Activated T-cell treated with anti-CD3 and anti-CD28 coated beads, Interleukin-2, amount 50 U/mL, for 24 hours (primary cell): ENCODE measurements at places on chromosomes 11 and 22.

DNA sequence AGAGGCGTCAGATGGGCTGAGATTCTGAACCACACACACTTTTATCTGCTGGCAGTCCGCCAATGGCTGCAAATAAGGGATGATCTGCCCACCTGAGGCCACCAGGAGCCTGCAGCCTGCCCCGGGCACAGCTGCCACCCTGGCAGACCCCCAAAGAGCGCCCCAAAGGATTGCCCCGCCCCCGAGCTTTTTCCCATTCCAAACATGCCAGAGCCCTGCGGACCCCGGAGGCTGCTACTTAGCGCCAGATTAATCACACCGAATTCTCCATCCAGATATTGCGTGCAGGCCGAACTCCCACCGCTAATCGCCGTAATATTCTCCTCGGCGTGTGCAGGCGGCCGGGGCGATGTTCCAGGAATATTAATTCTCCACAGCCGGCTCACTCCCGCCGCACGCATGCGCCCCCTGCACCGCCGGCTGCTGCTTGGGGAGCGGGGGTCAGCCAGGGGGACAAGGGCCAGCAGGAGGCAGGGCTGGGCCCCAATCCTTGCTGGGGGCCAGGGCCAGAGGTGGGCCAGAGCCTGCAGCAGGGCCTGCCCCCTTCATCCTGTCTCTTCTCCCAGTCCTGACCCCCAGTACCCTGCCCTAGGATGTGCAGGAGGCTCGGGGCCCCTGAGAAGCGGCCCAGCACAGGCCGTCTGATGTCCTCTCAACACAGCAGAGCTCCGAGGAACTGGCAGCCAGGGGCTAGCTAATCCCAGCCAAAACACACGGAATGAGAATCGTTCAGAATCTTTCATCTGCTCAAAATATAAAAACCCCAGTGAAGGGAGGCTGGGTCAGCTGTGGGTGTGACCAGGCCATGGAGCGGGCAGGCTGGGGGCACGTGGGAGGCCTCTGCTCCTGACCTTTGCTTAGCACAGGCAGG, 19.5 kb upstream of the TCF20 start:
- DNase-seq: no peak

- no peak for DNase-seq
These were observed 838.4 kb downstream of the FAM181B start for GRCh38 chr11:81895258-81895657.

DNA sequence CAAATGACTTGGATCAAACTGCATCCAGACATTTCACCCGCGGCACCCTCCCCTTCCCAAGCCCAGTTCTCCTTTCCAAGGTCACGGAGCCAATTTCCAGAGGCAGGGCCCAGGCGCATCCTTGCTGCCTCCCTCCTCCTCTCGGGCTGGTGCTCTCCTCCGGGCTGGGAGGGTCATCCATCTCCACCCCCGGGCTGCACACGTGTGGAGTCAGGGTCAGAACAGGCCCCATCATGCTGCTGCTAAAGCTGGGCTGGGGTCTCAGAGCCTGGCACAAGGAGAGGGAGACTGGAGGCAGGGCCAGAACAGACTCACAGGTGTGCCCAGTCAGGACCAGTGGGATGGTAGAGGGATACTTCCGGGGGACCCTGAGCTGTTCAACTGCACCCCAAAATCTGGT, 14.0 kb downstream of the RSPH14 start:
- no peak for DNase-seq

- no peak for DNase-seq
These were observed 48.5 kb upstream of the SOX6 start for GRCh38 chr11:16404781-16405285.

DNA sequence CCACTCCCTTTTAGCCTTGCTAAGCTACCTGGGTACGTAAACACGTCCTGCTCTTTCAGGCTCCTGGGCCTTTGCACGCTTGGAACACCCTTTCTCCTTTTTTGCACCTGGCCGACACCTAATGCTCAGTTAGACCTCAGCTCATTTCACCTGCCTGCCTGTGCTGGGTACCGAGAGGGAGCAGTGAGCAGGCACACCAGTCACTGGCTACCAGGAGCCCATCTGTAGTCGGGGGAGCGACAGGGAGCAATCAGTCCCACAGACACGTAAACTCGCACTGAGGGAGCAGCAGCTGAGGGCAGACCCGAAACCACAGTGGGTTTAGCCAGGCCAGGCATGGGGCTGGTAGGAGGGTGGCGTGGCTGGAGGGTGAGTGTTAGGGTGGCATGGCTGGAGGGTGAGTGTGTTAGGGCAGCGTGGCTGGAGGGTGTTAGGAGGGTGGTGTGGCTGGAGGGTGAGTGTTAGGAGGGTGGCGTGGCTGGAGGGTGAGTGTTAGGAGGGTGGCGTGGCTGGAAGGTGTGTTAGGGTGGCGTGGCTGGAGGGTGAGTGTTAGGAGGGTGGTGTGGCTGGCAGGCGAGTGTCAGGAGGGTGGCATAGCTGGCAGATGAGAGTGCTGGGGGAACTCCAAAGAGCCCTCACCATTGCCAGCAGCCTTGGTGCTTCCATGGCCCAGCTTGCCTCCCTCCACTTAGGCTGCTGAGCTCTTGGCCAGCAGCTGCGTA, 6.4 kb upstream of the GTSE1 start:
- no peak for DNase-seq

DNA sequence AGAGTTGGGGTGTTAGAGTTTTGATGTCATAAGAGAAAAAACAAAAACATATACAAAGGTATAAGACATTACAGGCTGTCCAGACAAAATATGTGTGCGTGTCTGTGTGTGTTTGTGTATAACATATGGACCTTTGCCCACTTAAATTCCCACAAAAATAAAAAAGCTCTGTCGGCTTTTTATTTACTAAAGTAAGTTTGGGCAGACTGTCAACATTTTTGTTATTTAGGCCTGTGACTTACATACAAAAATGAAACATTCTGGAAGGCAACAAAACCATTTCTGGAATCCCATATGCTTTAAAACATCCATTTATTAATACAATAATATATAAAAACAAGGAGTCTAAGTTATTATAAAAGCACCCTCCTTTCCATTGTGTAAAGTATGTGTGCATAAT, 960.1 kb upstream of the FAT3 start:
- no peak for DNase-seq

GRCh38 chr22:39230261-39231196, 14.3 kb downstream of the PDGFB start:
- no peak for DNase-seq

DNA sequence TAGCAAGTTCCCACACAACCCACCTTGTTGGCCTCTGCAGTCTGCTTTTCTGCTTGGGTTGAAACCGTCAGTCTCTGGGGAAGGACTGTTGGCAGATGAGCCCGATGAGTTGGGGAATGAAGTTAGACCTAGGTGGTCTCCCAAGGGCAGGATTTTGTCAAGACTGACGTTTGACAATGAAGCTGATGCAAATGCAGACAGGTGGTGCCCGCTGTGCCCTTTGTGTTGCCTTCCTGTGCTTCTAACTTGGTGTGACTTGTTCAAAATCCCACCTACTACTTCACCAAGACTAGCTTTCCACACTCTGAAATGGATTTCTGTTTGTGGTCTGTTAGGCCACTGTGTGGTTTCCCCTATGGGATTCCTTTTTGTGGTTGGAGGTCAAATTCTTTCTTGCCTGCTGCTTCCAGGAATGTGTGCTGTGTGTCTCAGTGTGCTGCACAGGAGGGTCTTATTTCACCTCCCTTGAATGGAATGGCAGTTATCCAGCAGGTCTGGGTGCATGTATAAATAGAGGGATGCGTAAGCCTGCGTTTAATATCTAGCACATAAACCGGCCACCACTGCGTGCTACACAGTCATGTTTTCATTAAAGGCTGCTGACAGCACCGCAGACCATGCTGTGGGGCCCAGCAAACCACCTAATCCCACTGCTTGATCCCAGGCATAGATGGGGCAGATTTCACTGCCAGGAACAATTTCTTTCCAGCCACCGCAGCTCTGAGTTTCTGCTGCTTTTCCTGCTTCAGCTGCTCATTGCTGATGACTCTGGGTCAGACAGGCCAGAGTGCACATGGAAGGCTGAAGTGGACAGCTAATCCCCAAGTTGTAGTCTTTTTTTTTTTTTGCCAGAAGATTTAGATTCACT, 44.8 kb downstream of the ADAMTS8 start:
- no peak for DNase-seq

DNA sequence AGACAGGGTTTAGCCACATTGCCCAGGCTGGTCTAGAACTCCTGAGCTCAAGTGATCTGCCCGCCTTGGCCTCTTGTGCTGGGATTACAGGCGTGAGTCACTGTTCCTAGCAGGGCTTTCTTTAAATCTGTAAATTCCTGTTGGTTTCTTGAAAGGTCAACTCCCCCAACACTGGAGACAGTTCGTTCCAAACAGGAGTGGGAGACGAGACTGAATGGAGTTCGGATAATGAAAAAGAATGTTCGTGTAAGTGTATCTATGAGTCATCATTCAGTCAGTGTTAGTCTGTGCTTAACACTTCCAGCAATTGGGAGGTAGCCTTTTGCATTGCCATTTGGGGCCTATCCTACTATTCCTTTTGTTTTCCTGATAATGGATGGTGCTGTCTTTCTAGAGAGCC, 10.0 kb upstream of the BACE1-AS start:
- DNase-seq: no peak

DNA sequence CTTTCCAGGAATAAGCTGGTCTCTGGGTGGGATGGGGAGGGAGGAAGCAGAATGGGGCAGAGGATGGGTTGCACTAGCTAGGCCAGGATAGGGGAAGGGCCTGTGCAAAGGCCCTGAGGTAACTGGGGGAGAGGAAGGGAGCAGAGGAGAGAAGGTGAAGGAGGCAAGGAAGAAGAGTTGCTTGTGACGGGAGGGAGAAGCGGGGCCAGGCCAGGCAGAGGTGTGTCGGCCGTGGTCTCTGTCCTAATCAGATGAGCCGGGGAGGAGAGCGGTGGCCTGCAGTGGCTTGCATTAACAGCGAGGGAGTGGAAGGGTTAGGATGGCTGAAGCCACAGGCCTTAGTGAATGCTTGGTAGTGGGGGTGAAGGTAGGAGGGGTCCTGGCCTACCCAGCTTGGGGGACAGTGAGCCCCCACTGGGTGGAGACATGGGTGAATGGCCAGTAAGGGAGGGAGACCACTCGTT, 6.0 kb upstream of the DERL3 start:
- DNase-seq: no peak

DNA sequence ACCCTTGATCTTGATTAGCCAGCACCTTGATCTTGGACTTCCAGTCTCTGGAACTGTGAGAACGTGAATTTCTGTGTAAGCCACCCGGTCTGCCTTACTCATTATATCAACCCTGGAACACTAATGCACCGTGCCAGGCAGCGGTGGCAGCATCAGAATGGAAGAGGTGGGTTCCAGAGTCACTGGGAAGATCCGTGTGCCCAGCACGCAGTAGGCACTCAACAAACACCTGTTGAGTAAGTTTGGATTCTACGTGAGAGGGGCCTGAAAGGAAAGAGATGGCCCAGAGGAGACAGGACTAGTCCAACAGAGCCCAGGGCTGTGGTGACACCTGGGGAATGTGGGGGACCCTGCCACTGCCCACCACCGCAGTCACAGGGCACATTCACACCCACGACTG, 6.6 kb upstream of the UPK3A start:
- DNase-seq: no peak

- no peak for DNase-seq
These were observed 368.2 kb upstream of the CADM1 start for GRCh38 chr11:115872416-115872815.

- peak; percentile 53 for DNase-seq
These were observed 1.4 kb upstream of the TCN2 start for GRCh38 chr22:30605449-30606110.

GRCh38 chr11:79353706-79354105, 87.1 kb downstream of the TENM4 start:
- no peak for DNase-seq

GRCh38 chr22:36644333-36644757, 59.2 kb downstream of the CACNG2 start:
- no peak for DNase-seq

DNA sequence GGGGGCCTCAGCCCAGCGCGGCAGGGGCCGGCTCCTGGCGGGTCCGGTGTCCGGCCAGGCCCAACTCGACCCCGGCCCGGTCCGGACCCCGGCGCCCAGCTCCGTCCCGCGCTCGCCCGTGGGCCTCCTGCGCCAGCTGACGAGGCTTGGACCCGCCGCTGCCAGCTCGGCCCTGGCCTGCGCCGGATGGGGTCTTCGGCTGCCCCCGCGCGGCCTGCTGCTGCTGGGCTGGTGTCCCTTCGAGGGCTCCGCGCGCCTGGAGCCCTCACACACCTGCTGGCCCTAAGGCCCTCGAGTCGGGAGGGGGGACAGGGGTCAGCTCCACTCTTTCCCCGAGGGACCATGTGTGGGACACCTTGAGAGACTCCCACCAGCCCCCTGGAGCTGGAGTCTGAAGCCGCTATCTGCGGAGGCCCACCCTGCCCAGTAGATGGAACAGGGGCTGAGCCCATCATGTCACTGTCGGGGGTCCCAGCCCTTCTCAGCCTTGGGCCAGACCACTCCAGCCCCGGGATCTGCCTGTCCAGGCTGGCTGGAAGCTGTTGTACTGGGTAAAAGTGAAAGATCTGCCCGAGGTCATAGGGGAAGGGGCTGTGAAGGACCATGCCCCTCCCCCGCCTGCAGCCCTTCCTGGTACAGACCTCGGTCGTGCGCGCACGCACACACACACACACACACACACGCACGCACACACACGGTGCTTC, 768 bp upstream of the CDKN1C start:
- DNase-seq: no peak

DNA sequence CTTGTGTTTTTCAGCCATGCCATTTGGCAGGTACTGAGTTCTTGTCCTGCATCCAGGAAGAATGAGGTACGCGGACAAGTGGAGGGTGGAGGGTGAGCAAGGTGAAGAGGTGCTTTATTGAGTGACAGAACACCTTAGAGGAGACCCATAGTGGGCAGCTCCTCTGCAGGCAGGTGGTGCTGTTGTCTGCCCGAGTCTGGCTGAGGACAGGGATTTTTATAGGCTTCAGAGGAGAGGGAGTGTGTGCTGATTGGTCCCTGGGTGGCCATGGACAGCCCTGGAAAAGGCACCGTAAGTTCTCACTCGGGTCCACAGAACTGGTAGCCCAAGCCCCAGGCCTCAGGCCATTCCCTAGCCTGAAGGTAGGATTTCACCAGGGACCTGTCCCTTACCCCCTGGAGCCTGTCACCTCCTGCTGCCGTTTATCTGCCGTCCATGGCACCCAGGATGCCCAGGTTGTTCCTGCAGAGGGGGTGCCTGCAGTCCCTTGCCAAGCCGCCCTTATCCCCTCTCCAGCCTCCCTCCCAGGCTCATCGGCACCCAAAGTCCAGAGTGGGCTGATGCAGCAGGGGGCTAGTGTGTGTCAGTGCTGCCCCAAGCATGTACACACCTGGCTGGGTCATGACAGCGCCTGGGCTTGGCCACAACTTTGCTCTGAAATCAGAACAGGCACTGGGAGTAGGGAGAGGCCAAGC, 213.6 kb downstream of the LRRC4C start:
- DNase-seq: no peak
